Stimulated activated CD8-positive, alpha-beta memory T cell treated with anti-CD3 and anti-CD28 coated beads, Interleukin-4, amount 100 ng/mL, for 24 hours (primary cell): ENCODE measurements at places on chromosomes 4 and X.

DNA sequence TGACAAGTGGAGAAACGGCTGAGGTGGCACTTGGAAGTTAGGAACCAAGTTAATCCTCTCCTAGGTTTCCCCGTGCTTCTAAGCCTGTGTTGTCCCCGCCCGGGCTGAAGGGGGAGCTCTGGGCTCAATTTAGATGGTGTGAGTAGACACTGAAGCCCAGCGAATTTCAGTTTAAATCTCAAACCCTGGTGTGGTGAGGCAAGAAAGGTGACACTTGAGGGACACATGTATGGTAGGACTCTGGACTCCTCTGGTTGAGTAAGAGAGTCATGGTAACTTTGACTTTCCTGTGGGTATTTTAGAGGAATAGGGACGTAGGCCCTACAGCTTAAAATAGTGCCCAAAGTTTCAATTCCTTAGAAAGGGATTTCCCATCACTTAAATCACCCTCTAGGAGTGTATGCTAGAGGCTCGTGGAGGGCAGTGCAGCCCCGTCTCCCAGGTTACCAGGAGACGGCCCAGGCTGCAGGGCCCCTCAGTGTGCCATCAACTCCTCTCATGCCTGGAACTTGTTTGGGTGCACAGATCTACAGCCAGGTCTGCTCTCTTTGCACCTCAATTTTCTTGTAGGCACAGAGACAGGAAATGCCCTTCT is 24.0 kb downstream of the HAND2 start:
- DNase-seq = no peak

DNA sequence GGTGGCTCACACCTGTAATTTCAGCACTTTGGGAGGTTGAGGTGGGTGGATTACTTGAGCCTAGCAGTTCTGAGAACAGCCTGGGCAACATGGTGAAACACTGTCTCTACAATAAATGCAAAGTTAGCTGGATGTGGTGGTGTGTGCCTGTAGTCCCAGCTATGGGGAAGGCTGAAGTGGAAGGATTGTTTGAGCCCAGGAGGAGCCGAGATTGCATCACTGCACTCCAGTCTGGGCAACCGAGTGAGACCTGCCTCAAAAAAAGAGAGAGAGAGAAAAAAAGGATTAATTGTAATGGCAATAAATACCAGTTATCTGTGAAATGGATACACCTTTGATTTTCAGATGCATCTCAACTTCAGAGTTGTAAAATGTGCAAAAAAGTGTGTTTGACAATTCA is 58.8 kb downstream of the SPRY1 start:
- DNase-seq = no peak

GRCh38 chr4:25925486-25926201 is 11.6 kb downstream of the SMIM20 start:
- peak; percentile 15 for DNase-seq

GRCh38 chrX:7133050-7133440 is 14.5 kb upstream of the STS start:
- no peak for DNase-seq

GRCh38 chrX:3191796-3192195 is 150.5 kb downstream of the ARSF start:
- DNase-seq = no peak

- no peak for DNase-seq
Measured at GRCh38 chr4:13542577-13543031, 1.7 kb downstream of the NKX3-2 start.

- no peak for DNase-seq
Measured at GRCh38 chrX:49214996-49215526, 15.1 kb upstream of the SYP start.

GRCh38 chr4:3039706-3040366 is 34.5 kb downstream of the HTT-AS start:
- no peak for DNase-seq

DNA sequence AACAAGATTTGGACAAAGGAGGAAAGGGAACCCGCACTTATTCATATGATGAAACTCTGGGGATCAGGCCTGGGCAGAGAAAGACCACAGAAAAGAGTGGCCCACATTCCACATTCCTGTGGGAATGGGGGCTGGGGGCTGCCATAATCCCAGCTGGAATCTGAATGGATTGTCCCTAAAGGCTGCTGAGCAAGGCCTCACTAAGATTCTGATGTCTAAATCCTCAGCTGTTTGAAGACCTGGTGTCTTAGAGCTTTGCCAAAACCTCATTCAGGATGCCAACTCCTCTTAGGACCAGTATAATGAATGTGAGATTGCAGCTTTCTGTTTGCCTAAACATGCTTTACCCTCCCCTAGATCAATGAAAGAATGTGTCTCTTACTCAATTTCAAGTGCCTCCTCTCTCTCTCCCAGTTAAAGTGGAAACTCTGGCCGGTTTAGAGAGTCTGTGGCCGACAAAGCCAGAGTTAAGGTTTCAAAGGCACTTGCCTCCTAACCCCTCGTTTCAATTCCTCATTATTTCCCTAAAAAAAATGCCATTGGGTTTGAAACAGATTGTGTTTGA is 33.3 kb upstream of the GPC4 start:
- DNase-seq = no peak

DNA sequence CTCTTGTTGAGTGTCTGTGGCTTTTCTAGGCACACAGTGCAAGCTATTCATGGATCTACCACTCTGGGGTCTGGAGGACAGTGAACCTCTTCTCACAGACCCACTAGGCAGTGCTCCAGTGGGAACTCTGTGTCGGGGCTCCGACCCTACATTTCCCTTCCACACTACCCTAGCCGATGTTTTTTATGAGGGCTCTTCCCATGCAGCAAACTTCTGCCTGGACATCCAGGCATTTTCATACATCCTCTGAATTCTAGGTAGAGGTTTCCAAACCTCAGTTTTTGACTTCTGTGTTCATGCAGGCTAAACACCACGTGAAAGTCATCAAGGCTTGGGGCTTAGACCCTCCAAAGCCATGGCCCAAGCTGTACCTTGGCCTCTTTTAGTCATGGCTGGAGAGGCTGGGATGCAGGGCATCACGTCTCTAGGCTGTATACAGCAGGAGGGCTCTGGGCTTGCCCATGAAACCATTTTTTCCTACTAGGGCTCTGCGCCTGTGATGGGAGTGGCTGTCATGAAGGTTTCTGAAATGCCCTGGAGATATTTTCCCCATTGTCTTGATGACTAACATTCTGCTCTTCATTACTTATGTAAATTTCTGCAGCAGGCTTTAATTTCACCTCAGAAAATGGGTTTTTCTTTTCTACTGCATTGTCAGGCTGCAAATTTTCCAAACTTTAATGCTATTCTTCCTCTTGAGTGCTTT is 249.8 kb upstream of the CPEB2 start:
- DNase-seq = no peak
